Cardiac muscle cell (in vitro differentiated cells and primary cell): ENCODE measurements at places on chromosomes 12 and 14. TPM values are rescaled to one million over a fixed set of nuclear protein-coding genes. Genes with fewer than 3 reads are reported as not detected.

The TCL1B gene
- not detected in 2 replicates for total RNA-seq

DNA sequence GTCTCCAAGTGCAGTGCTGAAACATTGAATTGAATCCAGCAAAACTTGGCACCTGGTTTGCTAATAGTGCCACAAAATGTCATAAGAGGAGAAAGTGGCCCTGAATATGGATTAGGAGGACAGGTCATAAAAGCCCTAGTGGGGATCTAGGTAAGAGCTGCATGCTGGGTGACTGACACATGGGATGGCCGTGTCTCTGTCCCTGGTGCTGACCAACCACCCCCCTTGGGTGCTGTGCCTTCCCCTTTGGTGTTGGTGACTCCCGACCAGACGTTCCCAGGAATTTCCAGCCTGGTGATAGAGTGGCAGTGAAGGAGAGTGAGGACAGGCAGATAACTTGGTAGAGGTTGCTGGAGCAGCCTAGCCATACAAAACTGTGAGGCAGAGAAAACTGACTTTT lies 142.8 kb downstream of the VRK1 start:
- H3K27ac ChIP-seq: no peak overlapping the region
- no peaks in the 10 kb centered on the region for H3K4me1 ChIP-seq
- no peak overlapping the region for H3K4me3 ChIP-seq
- H3K36me3 ChIP-seq: no peaks in the 10 kb centered on the region
- peak; percentile 73 for DNase-seq

DNA sequence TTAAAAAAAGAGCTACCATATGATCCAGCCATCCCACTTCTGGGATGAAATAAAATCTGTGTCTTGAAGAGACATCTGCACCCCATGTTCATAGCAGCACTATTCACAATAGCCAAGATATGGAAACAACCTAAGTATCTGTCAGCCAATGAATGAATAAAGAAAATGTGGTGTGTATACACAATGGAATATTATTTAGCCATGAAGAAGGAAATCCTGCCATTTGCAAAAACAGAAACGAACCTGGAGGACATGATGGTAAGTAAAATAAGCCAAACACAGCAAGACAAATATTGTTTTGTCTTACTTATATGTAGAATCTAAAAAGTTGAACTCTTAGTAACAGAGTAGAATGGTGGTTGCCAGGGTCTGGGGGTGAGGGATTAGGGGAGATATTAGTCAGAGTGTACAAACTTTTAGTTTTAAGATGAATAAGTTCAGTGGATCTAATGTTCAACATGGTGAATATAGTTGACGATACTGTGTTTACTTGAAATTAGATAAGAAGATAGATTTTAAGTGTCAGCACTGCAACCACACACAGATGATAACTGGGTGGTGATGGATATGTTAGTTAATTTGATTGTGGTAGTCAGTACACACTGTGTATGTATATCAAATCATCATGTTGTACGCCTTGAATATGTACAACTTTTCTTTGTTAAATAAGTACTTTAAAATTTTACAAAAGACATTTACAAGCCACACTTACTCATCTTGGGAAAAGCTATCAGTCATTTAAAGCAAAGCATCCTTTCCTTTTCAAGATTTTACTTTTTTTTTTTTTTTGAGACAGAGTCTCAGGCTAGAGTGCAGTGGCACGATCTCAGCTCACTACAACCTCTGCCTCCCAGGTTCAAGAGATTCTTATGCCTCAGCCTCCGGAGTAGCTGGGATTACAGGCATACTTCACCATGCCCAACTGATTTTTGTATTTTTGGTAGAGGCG lies 89.9 kb downstream of the BICD1 start:
- no peak for DNase-seq
- H3K27ac ChIP-seq: no peak overlapping the region
- no peaks in the 10 kb centered on the region for H3K27me3 ChIP-seq
- no peaks in the 10 kb centered on the region for H3K4me1 ChIP-seq

DNA sequence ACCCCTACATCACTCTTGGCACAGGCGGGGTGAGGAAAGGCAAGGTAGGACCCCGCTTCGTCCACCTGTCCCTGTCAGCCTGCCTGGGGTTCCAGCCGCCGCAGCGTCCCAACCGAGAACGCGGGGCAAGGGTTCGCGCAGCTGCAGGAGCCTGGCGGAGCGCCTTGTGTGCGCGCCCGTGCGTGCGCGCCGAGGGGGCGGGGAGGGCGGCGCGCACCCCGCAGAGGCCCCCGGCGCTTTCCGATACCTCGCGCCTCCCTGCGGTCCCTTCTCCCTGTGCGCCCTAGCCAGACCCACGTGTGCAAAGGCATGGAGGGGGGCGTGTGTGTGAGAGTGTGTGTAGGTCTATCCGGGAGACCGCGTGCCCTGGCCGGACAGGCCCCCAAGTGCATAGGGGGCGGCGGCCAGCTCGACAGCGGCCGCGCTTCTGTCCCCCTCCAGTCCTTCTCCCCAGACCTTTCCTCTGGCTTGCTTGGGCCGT lies 122.4 kb downstream of the TSPAN9 start:
- DNase-seq: peak; percentile 82
- peaks cover 10% of the 10 kb centered on the region for H3K27me3 ChIP-seq
- peaks cover 31% of the 10 kb centered on the region for H3K4me1 ChIP-seq
- peak overlapping the region; percentile 54 for H3K27ac ChIP-seq
- peak overlapping the region; percentile 74 for H3K4me3 ChIP-seq

DNA sequence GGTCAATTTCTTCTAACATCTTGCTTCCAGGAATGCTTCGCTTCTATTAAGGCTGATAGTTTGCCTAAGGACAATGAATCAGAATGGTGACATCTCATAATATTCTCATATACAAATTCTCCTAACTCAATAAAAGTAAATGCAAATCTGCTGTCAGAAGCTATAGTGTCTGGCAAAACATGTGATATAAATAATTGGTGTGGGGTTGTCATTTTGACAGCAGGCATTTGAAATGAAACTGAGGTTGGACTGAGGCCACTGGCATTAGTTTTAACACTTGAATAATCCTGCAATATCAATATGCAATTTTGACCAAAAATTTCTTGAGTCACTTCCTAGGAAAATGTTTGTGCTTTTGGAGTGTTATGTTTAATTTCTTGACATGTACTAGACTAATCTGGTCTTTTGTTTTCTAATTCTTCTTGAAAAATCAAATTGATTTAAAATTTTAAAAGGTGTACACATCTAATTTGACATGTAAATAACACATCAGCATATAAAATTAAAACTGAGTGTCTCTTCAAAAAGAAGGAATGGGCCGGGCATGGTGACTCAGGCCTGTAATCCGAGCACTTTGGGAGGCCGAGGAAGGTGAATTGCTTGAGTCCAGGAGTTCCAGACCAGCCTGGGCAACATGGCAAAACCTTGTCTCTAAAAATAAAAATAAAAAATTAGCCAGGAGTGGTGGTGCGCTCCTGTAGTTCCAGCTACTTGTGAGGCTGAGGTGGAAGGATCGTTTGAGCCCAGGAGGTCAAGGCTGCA lies 92.3 kb upstream of the BTG1 start:
- H3K27me3 ChIP-seq: no peaks in the 10 kb centered on the region
- no peaks in the 10 kb centered on the region for H3K36me3 ChIP-seq
- H3K4me3 ChIP-seq: no peak overlapping the region

DNA sequence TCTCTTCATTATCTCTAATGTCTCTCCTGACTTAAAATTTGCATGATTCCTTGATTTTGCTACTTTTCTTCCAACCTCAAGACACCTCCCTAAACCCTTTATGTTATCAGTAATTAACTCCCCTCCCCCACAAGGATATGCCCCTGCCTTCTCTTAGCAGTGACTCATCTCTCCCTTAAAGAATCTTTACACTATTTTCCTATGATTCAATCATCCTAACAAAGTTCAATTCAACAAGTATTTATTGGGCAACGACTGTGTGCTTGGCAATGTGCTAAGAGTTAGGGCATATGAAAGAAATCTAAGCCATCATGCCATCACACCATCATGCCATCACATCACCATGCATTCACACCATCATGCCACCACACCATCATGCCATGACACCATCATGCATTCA lies 80.1 kb downstream of the ANO2 start:
- H3K36me3 ChIP-seq: no peaks in the 10 kb centered on the region
- no peaks in the 10 kb centered on the region for H3K27me3 ChIP-seq
- DNase-seq: no peak
- H3K4me3 ChIP-seq: no peak overlapping the region
- no peaks in the 10 kb centered on the region for H3K4me1 ChIP-seq

DNA sequence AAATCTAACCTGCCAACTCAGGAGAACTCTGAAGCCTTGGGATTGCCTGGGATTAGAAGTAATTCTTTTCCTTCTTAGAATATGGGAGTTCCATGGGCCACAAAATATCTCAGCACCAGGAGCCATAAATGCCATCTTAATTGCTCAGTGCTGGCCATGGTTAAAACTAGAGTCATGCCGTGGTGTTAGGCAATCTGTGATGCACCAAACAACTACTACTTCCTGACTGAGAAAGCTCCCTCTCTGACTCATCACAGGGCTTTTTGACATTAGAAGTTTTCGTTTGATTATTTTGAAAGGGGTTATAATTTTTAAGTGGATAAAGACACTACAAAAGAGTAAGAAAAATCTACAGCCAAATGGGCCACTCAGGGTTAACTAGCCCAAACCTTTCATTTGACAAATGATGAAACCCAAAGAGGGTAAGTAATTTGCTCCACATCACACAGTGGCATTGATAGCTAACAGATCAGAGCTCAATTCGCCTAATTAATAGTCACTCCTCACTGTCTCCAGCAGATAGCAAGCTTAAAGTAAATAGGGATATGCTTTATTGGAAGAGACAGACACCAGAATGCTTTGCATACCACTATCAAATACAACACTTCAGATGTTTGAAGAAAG lies 377.3 kb downstream of the EMP1 start:
- no peaks in the 10 kb centered on the region for H3K27me3 ChIP-seq
- H3K4me3 ChIP-seq: no peak overlapping the region
- H3K27ac ChIP-seq: no peak overlapping the region
- no peaks in the 10 kb centered on the region for H3K4me1 ChIP-seq
- H3K36me3 ChIP-seq: no peaks in the 10 kb centered on the region
- DNase-seq: peak; percentile 71

DNA sequence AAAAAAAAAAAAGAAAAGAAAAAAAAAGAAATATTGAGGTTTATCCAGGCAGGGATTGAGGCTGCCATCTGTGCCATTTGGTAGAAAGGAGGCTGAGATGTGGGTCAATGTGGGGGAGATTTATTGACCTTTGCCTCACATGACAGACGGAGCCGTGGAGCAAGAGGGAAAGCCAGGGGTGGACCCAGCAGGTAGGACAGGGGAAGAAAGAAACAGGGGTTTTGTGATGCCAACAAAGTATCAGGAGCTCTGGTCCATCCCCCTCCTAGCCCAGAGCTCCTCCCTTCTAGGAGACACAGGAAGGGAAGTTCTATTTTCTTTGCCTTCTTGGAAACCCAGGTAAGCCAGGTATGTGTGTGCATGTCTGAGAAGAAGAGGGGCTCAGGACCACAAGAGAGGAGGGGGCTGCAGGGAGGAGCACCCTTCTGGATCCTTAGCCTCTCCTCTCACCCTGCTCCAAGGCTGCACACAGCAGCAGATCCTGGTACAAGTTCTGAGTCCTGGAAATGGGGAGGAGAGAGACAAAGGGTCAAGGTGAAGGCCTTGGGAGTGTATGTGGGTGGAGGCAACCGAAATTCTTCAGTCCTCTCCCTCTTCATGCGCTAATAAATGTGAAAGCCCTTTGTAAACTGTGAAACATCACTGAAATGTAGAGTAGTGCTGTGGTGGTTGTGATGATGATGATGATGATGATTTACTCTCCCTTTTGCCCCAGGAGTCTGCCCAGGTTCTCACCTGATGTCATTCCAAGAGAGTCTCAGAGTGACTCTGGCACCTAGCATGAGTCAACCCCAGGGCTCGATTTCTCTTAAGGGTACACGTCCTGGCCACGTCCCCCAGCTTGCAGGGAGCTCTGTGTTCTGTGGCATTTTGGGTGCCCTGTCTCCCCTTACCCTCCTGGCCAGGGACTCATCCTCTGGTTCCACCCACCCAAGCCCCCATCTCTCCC lies 26.3 kb downstream of the ZFP36L1 start:
- no peaks in the 10 kb centered on the region for H3K27me3 ChIP-seq
- H3K36me3 ChIP-seq: no peaks in the 10 kb centered on the region
- no peak for DNase-seq

The NKX2-1 gene
- not detected in 2 replicates for total RNA-seq

- no peak overlapping the region for H3K4me3 ChIP-seq
- H3K36me3 ChIP-seq: no peaks in the 10 kb centered on the region
- H3K27me3 ChIP-seq: no peaks in the 10 kb centered on the region
- H3K4me1 ChIP-seq: peaks cover 27% of the 10 kb centered on the region
Observed at GRCh38 chr14:58846682-58847465, 209.1 kb downstream of the DACT1 start.

The CYP27B1 gene
- total RNA-seq: 0.07 and 1.3 TPM in 2 replicates

GRCh38 chr14:51602310-51602709 lies 49.4 kb upstream of the FRMD6 start:
- H3K27ac ChIP-seq: no peak overlapping the region
- H3K4me1 ChIP-seq: no peaks in the 10 kb centered on the region
- no peak overlapping the region for H3K4me3 ChIP-seq
- H3K27me3 ChIP-seq: no peaks in the 10 kb centered on the region
- no peak for DNase-seq

GRCh38 chr12:29508949-29509348 lies 11.5 kb upstream of the OVCH1 start:
- H3K4me1 ChIP-seq: no peaks in the 10 kb centered on the region
- no peak for DNase-seq
- H3K36me3 ChIP-seq: no peaks in the 10 kb centered on the region
- H3K27ac ChIP-seq: no peak overlapping the region
- H3K4me3 ChIP-seq: no peak overlapping the region

DNA sequence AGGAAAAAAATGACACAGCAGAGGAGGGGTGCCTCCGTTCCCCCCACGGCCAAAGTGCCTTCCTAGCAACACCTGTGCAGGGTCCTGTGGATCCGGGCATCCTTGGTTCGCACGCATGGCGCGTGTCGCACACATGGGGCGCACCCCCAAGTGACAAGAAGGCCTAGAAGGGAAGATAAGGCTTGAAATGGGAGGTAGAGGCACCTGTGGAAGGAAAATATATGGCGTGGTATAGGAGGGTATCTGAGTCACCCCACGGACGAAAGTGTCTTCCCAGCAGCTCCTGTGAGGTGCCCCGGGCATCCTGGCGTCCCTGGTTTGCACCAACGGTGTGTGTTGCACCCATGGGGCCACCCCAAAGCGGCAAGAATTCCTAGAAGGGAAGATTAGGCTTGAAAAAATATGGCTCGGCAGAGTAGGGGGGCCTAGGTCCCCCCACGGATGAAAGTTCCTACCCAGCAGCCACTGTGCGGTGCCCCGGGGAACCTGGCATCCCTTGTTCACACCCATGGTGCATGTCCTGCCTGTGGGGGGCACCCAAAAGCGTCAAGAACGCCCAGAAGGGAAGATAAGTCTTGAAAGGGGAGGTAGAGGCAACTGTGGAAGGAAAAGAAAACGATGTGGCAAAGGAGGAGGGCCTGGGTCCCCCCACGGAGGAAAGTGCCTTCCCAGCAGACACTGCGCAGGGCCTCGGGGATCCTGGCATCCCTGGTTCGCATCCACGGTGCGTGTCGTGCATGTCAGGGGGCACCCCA lies 280.0 kb downstream of the ALG10 start:
- H3K27me3 ChIP-seq: no peaks in the 10 kb centered on the region
- no peaks in the 10 kb centered on the region for H3K36me3 ChIP-seq
- no peaks in the 10 kb centered on the region for H3K4me1 ChIP-seq
- H3K27ac ChIP-seq: no peak overlapping the region
- H3K4me3 ChIP-seq: no peak overlapping the region
